Stimulated activated CD4-positive, alpha-beta T cell treated with anti-CD3 and anti-CD28 coated beads, Interleukin-4, amount 100 ng/mL, for 24 hours (primary cell): ENCODE measurements at places on chromosomes 5 and 9.
A peak's percentile ranks its signal among the peaks of the same experiment; 100 is the strongest.

DNA sequence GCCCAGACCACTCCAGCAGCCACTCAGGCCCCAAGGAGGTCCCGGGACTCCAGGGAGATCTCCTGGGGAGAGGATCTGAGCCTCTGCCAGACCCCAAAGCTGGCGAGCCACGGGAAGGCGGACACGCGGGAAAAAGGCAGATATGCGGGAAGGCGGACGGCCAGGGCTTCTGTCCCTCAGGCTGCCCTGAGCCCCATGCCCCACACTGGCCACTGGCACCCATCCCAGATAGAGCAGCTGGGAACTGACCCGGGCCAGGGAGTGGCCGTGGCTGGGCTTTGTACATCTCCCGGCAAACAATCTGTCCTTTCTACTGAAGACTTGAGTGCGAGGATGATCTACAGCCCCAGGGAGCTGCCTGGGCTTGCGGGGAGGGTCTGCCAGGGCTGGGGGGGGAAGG lies 21.1 kb upstream of the NOTCH1 start:
- DNase-seq = no peak

DNA sequence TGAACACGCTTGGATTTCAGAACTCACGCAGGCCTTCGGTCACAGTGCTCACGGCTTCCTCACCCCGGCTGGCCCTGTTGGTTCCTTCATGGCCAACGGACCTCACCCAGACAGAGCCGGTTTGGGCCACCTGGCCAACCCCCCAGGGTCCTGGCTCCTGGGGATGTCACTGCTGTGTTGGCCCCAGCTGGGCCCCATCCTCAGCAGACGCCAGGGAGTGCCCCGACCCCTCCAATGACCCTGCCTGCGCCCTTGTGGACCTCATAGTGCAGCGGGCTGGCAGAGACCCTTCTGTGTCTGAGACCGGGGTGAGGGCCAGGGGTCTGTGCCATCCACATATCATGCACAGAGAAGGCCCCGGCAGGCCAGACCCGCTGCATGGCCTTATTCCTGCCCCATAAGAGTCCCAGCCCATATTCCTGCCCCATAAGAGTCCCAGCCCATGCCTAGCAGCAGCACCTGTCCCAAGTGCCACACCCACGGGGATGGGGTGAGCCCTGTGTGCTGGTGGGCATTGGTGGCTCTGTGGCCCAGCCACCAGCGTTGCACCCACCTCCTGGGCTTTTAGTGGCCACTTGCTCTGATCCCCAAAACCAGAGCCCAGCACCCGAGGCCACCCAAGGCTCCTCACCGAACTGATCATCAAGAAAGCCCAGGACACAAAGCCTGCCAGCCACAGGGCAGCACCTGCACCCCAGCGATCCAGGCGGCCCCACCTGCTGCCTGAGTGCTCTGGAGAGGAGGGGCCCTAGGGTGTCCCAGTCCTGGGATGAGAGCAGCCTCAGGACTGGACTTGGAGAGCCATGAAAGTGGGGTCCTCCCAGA lies 1.3 kb upstream of the LPCAT1 start:
- DNase-seq = no peak

DNA sequence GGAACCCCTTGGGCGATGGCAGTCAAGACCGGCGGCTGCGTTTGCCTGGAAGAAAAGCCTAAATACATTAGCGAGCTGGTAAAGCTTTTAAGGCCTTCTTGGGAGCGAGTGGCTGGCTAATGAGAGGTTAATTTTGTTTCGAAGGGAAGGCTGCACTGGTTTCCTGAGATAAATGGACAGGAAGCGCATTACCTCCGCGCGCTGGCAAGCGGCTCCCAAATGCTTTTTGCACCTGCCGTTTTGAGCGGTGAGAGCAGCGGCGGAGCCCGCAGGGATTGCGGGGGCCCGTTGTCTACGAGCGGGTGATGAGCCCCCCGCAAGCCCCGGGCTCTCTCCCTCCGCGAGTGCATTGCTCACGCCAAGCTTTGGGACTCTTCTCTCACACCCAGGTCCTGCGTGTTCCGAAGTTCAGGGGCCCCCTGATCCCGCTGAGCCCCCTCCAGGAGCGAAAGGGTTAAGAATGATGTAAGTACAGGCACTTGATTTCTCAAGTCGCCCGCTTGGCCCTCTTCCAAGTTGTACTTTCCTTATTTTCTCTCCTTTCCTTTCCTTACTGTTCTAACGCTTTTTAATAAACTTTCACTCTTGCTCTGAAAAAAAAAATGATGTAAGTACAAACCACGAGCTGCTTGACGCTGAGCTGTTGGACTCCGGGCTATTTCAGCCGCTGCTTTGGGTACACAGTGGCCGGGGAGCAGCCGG lies 3.1 kb upstream of the RGMB start:
- peak; percentile 33 for DNase-seq

DNA sequence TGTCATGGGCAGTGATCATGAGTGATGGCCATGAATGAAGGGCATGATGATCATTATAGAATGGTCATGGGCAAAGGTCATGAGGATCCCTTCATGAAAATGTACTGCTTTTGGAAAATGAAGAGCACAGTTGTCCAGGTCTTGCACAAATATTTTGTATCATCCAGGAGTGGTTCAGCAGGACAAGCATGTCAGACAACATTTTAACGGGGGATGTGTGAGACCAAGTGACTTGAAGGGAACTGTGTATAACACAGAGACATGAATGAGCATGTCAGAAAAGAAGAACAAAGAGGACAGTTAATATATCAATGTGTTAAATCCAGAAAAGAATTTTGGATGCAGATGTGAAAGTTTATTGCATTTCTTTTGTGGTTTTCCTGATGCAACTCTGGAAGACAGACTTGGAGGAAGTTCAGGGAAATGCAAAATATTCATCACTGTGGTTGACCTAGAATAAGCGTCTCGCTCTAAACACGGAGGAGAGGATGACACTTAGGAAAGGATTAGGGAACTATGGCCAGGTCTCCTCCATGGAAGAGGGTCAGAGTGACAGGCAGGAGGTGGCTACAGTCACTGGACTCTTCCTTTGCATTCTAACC lies 116.1 kb upstream of the IRX4 start:
- DNase-seq = no peak

DNA sequence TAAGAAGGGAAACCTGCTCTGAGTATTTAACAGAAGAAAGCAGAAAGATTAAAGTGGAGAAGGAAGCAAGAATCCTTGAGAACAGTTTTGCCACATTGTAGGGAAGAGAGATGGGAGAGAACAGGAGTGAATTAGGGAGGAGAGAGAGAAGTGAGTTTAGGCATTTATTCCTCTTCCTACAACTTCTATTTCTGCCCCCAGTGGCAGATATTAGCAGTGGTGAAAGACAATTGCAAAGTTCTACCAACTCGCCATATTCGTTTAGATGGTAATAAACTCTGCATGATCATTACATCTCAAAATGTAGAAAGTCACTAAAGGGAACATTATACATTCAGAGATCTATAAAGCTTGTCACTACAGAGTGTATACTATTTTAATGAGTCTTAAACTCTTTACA lies 440.1 kb upstream of the TRPC7 start:
- no peak for DNase-seq

GRCh38 chr5:79120221-79120620 lies 8.6 kb downstream of the BHMT start:
- DNase-seq = no peak

GRCh38 chr5:167861928-167862426 lies 429.5 kb upstream of the WWC1 start:
- DNase-seq = no peak

DNA sequence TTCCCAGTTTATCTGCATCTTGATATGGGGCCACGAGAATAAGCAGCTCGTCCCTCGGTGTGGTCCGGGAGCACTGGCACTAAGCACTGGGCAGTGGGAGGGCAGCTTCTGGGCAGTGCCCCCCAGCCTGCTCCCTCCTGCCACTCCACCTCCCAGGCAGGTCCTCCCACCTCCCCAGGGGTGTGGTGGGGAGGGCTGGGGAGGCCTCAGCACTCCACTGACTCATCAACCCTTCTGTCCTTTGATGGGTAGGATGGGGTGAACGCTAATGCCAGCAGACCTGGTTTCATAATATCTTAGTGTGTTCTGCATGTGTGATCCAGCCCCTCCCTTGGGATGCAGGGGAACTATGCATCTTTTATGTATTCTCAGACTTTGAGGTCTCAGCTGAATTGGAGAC lies 62.2 kb upstream of the GNE start:
- no peak for DNase-seq

- DNase-seq = no peak
Observed at GRCh38 chr9:105883847-105884246, 189.5 kb downstream of the TMEM38B start.

GRCh38 chr5:74490814-74491213 lies 149.7 kb downstream of the ENC1 start:
- DNase-seq = no peak

DNA sequence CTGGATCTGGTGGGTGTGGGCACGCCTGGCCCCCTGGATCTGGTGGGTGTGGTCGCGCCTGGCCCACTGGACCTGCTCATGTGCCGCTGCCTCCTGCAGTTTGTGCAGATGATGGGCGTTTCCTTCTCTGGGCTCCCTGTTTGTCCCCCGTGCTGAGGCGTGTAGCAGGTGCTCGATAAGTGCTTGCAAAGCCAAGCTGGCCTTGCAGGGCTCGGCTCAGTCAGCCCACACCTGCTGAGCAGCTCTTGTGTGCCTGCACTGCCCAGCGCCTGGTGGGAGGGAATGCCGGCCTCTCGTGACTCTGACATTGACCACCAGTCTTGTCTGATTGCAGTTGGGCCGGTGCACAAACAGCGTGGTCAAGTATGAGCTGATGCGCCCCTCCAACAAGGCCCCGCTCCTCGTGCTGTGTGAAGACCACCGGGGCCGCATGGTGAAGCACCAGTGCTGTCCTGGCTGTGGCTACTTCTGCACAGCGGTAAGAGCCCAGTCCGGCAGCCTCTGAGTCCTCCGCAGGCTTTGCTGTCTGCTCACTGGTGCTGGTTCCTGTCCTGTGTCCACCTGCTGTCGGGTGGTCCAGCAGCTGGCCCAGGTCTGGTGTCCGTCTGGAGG lies 102.7 kb upstream of the CACNA1B start:
- no peak for DNase-seq

- no peak for DNase-seq
Observed at GRCh38 chr9:13141629-13142028, 137.9 kb downstream of the MPDZ start.

DNA sequence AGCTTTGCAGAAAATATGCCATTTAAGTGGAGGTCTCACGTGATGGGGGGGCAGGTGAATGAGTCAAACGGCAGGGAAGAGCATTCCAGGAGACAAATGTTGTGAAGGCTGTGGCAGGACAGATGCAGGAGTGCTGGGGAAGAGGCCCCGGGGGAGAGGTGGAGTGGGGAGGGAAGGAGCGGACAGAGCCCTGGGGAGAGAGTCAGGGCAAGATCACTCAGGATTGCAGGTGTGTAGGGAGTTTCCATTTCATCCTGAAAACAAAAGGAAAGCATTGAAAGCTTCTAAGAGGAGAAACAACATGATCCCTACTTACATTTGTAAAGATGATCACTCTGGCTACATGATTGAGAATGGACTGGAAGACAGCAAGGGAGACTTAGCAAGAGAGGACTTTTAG lies 323.3 kb downstream of the ASTN2 start:
- DNase-seq = no peak

DNA sequence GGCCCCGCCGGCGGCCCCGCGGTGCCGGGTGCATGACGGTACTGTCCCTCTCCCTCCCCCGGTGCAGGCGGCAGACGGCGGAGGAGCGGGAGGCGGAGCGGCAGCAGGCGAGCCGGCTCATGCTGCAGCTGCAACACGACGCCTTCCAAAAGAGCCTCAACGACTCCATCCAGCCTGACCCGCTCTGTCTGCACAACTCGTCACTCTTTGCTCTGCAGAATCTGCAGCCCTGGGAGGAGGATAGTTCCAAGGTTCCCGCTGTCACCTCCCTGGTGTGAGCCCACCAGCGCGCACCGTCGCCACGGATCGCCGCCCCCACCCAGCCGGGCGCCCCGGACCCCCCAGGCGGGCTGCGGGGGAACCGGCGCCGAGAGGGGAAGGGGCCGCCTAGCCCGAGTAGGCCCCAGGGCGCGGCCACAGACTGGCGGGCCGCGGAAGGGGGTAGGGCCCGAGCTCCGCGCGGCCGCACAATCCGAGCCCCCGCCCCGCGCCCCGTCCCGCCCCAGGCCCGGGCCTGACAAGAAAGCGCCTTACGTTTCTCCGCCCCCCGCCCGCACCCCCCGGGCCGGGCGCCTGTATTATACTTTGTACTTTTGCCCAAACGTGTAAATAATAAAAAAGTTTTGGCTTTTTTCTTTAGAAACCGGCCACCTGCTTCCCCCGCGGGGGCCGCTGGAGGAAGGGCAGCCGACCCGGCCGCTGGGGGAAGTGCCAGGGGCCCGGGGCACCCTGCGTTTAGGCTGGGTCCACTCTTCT lies 2.5 kb downstream of the TLX3 start:
- no peak for DNase-seq

DNA sequence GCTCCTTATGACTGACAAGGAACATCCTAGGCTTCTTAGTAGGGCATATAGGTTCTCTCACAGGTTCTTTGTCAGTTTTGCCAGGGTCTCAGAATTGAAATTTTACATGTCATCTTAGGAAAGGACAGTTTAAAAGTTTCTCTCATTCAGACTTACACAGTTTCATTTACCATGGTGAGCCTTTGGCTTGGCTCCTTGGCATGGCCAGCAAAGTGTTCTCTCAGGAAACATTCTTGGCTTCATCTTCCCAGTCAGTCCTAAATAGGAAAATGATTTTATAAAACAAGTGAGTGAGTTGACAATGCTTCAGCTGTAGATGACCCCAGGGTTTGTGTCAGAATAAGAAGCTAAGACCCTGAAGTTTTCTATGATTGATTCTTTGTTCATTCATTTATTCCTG lies 191.6 kb downstream of the PCSK5 start:
- no peak for DNase-seq
